CD4-positive, CD25-positive, alpha-beta regulatory T cell (primary cell): ENCODE measurements at places on chromosomes 1 and 21. TPM values are rescaled to one million over a fixed set of nuclear protein-coding genes. Genes with fewer than 3 reads are reported as not detected.
A peak's percentile ranks its signal among the peaks of the same experiment; 100 is the strongest.

The ZNF593OS gene
- total RNA-seq: not detected

GRCh38 chr1:121519042-121519755 lies 334.4 kb downstream of the SRGAP2C start:
- peak overlapping the region; percentile 89 for H3K4me3 ChIP-seq
- no peaks in the 10 kb centered on the region for H3K27me3 ChIP-seq
- no peaks in the 10 kb centered on the region for H3K36me3 ChIP-seq
- H3K4me1 ChIP-seq: peaks cover 37% of the 10 kb centered on the region

The TMCO4 gene
- 18.7 TPM for total RNA-seq

- no peaks in the 10 kb centered on the region for H3K4me1 ChIP-seq
- DNase-seq: no peak
- no peaks in the 10 kb centered on the region for H3K36me3 ChIP-seq
- H3K27me3 ChIP-seq: peaks cover 2% of the 10 kb centered on the region
Observed at GRCh38 chr21:41483415-41483814, 24.5 kb downstream of the TMPRSS2 start.

GRCh38 chr1:185786524-185786923 lies 52.3 kb downstream of the HMCN1 start:
- DNase-seq: no peak
- no peaks in the 10 kb centered on the region for H3K27me3 ChIP-seq
- no peaks in the 10 kb centered on the region for H3K4me1 ChIP-seq
- H3K36me3 ChIP-seq: no peaks in the 10 kb centered on the region
- H3K4me3 ChIP-seq: no peak overlapping the region

GRCh38 chr1:171221665-171222591 lies 26.4 kb upstream of the FMO1 start:
- H3K4me1 ChIP-seq: no peaks in the 10 kb centered on the region
- H3K36me3 ChIP-seq: no peaks in the 10 kb centered on the region
- H3K27ac ChIP-seq: no peak overlapping the region
- H3K27me3 ChIP-seq: no peaks in the 10 kb centered on the region

The TMEM54 gene
- total RNA-seq: not detected

GRCh38 chr1:27047914-27048313 lies 35.3 kb upstream of the TENT5B start:
- no peaks in the 10 kb centered on the region for H3K36me3 ChIP-seq
- no peak overlapping the region for H3K4me3 ChIP-seq
- no peaks in the 10 kb centered on the region for H3K27me3 ChIP-seq
- H3K27ac ChIP-seq: no peak overlapping the region

- no peak overlapping the region for H3K27ac ChIP-seq
- no peak for DNase-seq
- no peaks in the 10 kb centered on the region for H3K4me1 ChIP-seq
- H3K4me3 ChIP-seq: no peak overlapping the region
- H3K36me3 ChIP-seq: no peaks in the 10 kb centered on the region
- H3K27me3 ChIP-seq: no peaks in the 10 kb centered on the region
Observed at GRCh38 chr1:119569095-119569494, 62.1 kb downstream of the HSD3B1 start.

GRCh38 chr1:169044971-169045370 lies 61.5 kb upstream of the ATP1B1 start:
- H3K4me3 ChIP-seq: peak overlapping the region; percentile 60
- H3K4me1 ChIP-seq: peaks cover 23% of the 10 kb centered on the region
- no peak for DNase-seq
- H3K27ac ChIP-seq: no peak overlapping the region
- no peaks in the 10 kb centered on the region for H3K36me3 ChIP-seq

GRCh38 chr1:41184446-41184845 lies 57.7 kb downstream of the SCMH1 start:
- no peaks in the 10 kb centered on the region for H3K4me1 ChIP-seq
- no peak for DNase-seq
- H3K27me3 ChIP-seq: no peaks in the 10 kb centered on the region

The HSPA6 gene
- not detected for total RNA-seq

The RIIAD1 gene
- not detected for total RNA-seq

DNA sequence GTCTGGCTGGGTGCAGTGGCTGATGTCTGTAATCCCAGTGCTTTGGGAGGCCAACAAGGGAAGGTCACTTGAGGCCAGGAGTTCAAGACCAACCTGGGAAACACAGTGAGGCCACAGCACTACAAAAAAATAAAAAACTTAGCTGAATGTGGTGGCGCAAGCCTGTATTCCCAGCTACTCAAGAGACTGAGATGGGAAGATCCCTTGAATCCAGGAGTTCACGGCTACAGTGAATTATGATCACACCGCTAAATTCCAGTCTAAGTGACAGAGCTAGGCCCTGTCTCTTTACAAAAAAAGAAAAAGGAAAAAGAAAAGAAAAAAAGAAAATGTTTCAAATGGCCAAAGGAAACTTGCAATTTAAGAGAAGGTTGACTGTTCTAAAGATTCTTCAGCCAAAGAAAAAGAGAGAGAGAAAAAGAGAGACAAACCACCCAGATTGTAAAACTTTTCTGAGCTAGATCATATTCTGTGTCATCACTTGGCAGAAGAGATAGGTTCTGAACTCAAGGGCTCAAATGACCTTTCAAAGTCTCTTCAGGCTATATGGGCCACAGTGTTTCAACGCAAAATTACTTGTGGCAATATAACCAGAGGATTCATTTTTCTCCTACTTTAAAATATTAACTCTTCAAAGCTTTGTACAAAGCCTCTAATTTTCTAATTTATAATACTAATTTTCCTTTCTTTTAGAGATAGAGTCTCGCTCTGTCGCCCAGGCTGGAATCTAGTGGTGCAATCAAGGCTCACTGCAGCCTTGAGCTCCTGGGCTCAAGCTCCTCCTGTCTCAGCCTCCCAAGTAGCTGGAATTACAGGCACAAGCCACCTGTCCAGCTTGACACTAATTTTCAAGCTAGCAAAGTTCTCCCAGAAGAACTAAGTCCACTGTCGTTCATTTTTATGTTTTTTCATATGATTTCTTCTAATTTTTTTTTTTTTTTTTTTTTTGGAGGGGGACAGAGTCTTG lies 20.5 kb downstream of the ARID4B start:
- H3K27me3 ChIP-seq: no peaks in the 10 kb centered on the region
- DNase-seq: no peak
- no peak overlapping the region for H3K4me3 ChIP-seq
- peaks cover 63% of the 10 kb centered on the region for H3K4me1 ChIP-seq
- H3K36me3 ChIP-seq: peaks cover 11% of the 10 kb centered on the region
- H3K27ac ChIP-seq: peak overlapping the region; percentile 93

The PGBD5 gene
- total RNA-seq: not detected

- H3K4me1 ChIP-seq: no peaks in the 10 kb centered on the region
- H3K27ac ChIP-seq: no peak overlapping the region
- DNase-seq: no peak
Observed at GRCh38 chr1:34286511-34286910, 109.8 kb downstream of the C1orf94 start.

DNA sequence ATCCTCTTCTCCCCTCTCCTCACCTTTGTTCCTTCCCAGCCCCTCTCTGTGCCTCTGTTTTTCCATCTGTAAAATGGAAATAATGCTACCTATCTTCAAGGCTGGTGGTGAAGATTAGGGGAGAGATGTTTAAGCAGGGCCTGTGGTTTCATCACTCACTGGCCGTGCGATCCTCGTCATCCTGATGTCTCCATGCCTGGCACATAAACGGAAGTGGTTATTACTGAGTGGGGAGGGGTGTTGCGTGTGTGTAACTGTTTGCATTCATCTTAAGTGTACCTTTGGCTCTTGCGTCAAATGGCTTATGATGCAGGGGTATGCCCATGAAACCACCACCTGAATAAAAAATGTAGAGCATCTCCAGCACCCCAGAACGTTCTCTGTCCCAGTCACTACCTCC lies 17.2 kb upstream of the C1QA start:
- no peak overlapping the region for H3K27ac ChIP-seq
- H3K4me3 ChIP-seq: no peak overlapping the region
- no peaks in the 10 kb centered on the region for H3K4me1 ChIP-seq
- DNase-seq: no peak
- H3K36me3 ChIP-seq: no peaks in the 10 kb centered on the region
- H3K27me3 ChIP-seq: no peaks in the 10 kb centered on the region

GRCh38 chr1:201598396-201598795 lies 59.5 kb downstream of the NAV1 start:
- no peak overlapping the region for H3K4me3 ChIP-seq
- no peak for DNase-seq
- H3K4me1 ChIP-seq: no peaks in the 10 kb centered on the region
- no peaks in the 10 kb centered on the region for H3K36me3 ChIP-seq
- no peak overlapping the region for H3K27ac ChIP-seq
- no peaks in the 10 kb centered on the region for H3K27me3 ChIP-seq

The PARK7 gene
- 150 TPM for total RNA-seq

DNA sequence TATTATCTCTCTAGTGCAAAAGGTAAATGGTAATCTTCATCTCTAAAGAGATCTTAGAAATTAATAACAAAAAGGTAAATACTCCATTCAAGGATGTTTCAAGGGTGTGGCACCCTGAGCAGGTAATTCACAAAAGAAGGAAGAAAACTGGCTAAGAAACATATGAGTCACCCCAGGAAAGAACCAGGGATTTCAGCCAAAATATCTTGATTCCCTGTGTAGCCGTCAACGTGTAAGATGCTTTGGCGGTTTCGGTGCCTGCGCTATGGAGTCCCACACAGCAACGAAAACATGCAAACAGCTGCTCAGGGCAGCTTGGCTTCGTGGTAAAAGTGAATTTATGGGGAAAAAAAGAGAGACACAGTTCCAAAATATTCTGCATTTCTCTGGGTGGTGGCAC lies 3.7 kb downstream of the ITGB2 start:
- peaks cover 96% of the 10 kb centered on the region for H3K4me1 ChIP-seq
- H3K27me3 ChIP-seq: no peaks in the 10 kb centered on the region
- H3K36me3 ChIP-seq: peaks cover 18% of the 10 kb centered on the region
- peak overlapping the region; percentile 51 for H3K4me3 ChIP-seq
- peak overlapping the region; percentile 82 for H3K27ac ChIP-seq
- DNase-seq: no peak

DNA sequence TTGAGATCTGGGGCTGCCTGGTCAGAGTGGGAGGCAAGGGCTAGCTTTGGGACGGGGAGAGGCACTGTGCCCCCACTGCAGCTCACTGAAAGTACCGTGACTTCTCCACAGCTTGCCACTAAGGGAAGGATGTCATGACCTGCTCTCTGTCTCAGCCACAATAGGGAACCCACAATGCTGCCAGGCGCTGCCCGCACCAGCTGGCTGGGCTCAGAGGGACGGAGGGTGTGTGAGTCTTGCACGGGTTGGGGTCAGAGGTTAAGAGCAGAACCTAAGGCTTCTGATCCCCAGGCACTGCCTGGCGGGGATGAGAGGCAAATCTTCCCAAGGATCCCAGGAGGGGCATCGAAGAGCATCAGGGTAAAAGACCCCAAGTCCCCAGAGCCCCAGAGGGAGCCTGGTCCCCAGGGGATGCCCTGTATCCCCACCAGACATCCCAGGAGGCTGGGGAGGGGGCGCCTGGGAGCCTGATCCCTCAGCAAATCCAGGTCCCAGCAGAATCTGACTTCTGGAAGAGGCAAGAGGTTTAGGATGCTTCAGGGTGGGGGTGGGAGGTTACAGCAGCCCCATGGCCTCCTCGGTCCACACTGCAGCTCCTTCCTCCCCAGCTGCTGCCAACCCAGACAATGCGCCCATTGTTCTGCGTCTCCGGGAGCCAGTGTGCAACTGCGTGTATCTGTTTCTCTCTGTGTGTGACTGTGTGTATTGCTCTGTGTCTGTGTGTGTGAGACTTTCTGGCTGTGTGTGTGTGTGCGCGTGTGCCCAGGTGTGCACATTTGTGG lies 2.0 kb upstream of the MARCKSL1 start:
- no peaks in the 10 kb centered on the region for H3K27me3 ChIP-seq
- no peak for DNase-seq
- no peak overlapping the region for H3K4me3 ChIP-seq

GRCh38 chr1:7047866-7048265 lies 262.6 kb downstream of the CAMTA1 start:
- DNase-seq: no peak
- H3K4me1 ChIP-seq: no peaks in the 10 kb centered on the region
- H3K27me3 ChIP-seq: no peaks in the 10 kb centered on the region
- no peak overlapping the region for H3K27ac ChIP-seq
- no peak overlapping the region for H3K4me3 ChIP-seq
- H3K36me3 ChIP-seq: no peaks in the 10 kb centered on the region

The CSF1 gene
- total RNA-seq: 28.4 TPM

DNA sequence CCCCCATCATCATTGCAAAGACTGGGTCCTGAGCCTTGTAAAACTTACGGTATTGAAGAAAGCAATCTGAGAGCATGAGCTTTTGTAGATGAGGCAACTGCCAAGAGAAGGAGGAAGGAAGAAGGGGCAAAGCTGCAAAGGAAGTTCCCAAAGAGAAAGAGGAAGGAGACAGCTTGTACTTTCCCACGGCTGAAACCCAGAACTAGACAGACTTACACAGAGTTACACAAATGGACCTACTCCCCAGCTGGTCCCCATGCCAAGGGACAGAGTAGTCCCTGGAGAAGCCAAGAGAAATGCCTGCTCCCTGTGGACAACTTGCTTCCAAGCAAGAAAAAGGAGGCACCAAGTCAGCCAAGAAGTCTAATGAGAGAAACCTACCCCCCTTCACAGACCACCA lies 22.6 kb downstream of the SLC5A9 start:
- H3K27ac ChIP-seq: no peak overlapping the region
- H3K4me3 ChIP-seq: no peak overlapping the region
- no peaks in the 10 kb centered on the region for H3K27me3 ChIP-seq
- DNase-seq: no peak

DNA sequence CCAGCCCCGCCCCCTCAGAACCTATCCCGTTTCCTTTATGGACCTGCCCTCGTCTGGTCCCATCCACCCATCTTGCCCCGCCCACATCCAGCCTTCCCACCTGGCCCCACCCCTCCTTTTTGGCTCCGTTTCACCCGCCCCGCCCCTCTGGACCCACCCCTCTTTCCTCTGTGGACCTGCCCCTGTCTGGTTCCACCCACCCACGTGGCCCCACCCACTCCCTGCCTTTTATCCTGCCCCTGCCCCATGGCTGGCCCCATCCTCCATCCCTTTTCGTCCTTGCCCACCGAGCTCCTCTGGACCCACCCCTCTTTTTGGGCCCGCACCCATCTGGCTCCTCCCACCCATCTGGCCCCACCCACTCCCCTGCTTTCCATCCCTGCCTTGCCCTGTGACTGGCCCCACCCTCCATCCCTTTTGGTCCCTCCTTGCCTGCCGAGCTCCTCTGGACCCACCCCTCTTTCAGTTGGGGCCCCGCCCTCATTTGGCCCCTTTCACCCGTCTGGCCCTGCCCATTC lies 177.3 kb downstream of the CAMTA1 start:
- H3K27ac ChIP-seq: no peak overlapping the region
- no peaks in the 10 kb centered on the region for H3K27me3 ChIP-seq
- H3K4me1 ChIP-seq: peaks cover 17% of the 10 kb centered on the region
- DNase-seq: peak; percentile 15
- H3K36me3 ChIP-seq: no peaks in the 10 kb centered on the region
- H3K4me3 ChIP-seq: no peak overlapping the region

GRCh38 chr1:6770751-6771440 lies 14.4 kb upstream of the CAMTA1 start:
- DNase-seq: no peak
- no peaks in the 10 kb centered on the region for H3K4me1 ChIP-seq
- no peak overlapping the region for H3K4me3 ChIP-seq
